ENCODE measurements at places on chromosomes 3 and 15.

DNA sequence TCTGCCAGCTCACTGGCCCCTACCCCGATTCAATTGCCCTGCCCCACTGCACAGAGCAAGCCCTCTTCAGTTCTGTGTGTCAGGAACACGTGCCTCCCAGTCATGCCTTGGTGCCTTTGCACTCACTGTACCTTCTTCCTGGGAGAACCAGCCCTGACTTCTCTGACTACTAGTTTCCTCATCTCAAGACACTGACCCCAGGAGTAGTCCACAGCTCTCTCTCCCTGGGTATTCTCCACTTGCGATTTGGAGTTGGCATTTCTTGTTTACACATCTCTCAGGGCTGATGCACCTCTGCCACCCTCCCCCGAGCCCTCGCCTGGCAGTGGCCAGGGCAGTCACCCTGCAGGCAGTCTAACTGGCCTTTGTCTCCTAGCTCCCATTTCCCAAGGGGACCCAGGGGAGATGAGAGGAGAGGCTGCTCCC is 5.7 kb downstream of the CISH start:
- DNase-seq = no peak

DNA sequence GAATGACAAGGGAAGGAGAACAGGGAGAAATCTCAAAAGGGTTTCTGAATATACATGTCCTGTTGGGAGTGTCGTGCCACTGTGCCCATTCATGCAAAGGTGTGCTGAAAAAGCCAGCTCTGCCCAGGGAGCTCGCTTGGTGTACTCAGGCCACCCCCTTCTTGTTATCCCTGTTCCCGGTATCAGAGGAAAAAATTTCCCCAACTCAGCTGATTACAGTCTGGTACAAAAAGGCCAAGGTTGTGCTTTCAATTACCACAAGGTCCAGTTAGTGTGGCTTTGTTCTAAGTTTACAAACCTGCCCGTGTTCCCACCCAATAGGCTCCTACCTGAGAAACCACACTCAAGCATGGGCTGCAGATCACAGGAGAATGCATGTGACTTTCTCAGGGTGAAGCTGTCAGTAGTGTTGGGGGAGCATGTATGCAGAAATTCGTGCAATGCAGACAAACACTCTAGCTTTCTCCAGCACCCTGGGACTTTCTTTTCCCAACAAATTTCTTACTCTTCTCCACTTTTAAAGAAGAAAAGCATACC is 648.5 kb downstream of the NR2F2 start:
- no peak for DNase-seq

DNA sequence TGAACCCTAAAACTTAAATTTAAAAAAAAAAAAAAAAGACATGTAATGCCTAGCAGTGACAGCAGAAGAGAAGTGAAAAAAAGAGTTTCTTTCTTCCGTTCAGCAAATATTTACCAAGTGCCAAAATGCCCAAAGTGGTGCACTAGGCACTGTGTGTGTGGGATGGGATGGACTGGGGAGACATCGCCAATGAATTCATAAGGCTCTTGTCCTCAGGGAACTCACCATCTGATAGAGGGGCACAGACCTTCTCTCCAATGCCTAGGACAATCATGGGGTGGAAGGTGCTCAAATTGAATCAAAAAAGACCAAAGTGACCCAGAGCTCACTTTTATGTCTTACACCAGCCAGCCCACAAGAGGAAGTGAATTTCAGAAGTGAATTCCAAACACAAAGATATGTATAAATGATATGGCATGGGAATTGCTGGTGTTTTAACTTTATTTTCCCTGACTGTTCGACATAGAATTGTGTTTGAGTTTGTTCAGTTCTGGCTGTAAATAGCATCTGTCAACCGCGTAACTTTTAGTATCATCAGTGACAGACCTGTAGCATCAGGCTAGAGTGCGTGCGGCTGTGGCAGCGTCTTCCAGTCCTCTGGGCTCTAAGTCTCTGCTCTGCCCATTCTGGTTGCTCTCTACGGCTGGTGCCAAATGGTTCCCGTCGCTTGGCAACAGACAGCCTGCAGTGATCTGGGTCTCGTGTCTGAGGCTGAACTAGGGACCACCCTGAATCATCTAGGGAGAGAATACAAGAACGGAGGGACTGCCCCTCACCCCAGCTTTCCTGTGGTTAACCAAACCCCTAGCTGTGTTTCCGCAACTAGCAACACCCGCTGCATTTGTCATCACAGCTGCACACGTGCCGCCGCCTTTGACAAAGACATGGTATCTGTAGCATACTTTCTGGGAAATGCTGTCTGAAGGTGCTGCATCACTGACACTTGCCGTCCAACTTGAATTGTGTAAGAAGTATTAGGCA is 154.0 kb upstream of the THBS1 start:
- DNase-seq = no peak

DNA sequence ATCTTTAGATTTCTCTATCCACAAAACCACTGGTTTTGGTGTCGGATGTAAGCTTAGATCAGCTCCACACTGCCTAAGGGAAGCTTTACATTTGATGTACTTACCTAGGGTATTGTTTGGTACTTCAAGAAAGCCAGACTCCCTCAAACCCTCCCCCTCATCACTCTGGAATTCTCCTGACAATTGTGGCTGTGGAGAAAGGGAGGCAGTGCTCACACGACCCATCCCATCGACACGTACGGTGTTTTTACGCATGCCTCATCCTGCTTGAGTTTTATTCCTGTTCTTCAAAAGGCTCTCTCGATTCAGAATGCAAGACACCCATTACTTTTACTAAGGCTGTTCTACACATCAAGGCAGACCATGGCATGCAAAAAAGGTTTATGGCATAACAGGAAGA is 67.3 kb upstream of the ONECUT1 start:
- DNase-seq = no peak

All from cortex of kidney (tissue), 1 donor.